Caco-2 (cell line): ENCODE measurements at places on chromosomes 5 and 9. TPM values are rescaled to one million over a fixed set of nuclear protein-coding genes. Genes with fewer than 3 reads are reported as not detected.

The SNAPC4 gene
- 15.3 and 17.2 TPM in 2 replicates for total RNA-seq

The ENTPD8 gene
- 8.5 and 8.6 TPM in 2 replicates for total RNA-seq

The CKMT2 gene
- not detected in 2 replicates for total RNA-seq

The NR2F1-AS1 gene
- total RNA-seq = 0.32 TPM in 1 of 2 replicates, not detected in the other

The CCL21 gene
- not detected in 2 replicates for total RNA-seq

The TAF1L gene
- not detected in 2 replicates for total RNA-seq

The THBS4 gene
- total RNA-seq = 0.28 TPM in 1 of 2 replicates, not detected in the other

The ADAMTS16 gene
- 0.11 TPM in 1 of 2 replicates, not detected in the other for total RNA-seq

The TRUB2 gene
- 34.1 and 37.4 TPM in 2 replicates for total RNA-seq

The GRIN1 gene
- 1.9 and 3.7 TPM in 2 replicates for total RNA-seq

The GADD45G gene
- 3.7 and 5.4 TPM in 2 replicates for total RNA-seq
